ENCODE measurements at places on chromosomes 1 and 21. TPM values are rescaled to one million over a fixed set of nuclear protein-coding genes. Genes with fewer than 3 reads are reported as not detected.

GRCh38 chr1:198214924-198215323, 58.1 kb downstream of the NEK7 start:
- H3K27me3 ChIP-seq: no peaks in the 10 kb centered on the region
- peaks cover 8% of the 10 kb centered on the region for H3K36me3 ChIP-seq
- no peaks in the 10 kb centered on the region for H3K4me1 ChIP-seq
- no peak overlapping the region for H3K4me3 ChIP-seq
- no peak overlapping the region for H3K27ac ChIP-seq

DNA sequence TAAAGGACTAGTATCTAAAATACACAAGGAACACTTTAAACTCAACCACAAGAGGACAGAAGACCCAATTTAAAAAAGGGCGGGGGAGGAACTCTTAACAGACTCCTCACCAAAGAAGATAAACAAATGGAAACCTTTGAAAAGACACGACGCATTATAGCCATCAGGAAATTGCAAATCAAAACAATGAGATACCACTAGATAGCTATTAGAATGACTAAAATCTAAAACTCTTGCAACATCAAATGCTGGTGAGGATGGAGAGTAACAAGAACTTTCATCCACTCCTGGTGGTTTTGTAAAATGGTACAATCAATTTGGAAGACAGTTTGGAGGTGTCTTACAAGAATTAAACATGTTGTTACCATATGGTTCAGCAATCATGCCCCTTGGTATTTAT, 708.2 kb downstream of the BRINP3 start:
- no peaks in the 10 kb centered on the region for H3K27me3 ChIP-seq
- H3K36me3 ChIP-seq: no peaks in the 10 kb centered on the region
- no peak overlapping the region for H3K4me3 ChIP-seq
- no peaks in the 10 kb centered on the region for H3K4me1 ChIP-seq

GRCh38 chr1:198253668-198254067, 96.9 kb downstream of the NEK7 start:
- H3K4me1 ChIP-seq: peaks cover 3% of the 10 kb centered on the region
- H3K27me3 ChIP-seq: no peaks in the 10 kb centered on the region
- no peak overlapping the region for H3K4me3 ChIP-seq
- peak overlapping the region; percentile 45 for H3K27ac ChIP-seq

DNA sequence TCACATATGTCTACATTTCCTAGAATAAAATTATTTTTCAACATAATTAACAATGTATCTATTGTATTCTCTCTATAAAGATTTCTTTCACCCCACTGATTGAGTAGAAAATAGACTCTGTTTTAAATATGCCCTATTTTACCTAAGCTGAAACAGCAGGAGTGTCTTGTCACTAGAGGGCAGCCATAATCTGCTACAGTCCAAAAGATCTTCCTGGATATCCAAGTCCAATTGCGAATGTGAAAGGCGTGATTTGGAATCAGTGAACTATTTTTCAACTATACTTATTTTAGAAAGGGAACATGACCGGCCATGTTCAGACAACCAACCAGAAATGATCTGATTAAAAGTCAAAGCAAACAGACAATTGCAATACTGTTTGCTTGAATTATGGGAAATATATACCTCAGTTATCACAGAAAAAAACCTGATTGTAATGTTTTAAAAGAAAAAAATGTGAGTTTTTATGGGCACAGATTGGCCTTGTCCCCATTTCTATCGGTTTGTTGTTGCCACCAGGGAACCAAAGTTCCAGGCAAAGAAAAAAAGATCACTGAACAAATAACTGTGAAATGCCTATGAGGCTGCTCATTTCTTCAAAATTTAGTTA, 1211.0 kb upstream of the ADGRL4 start:
- H3K27me3 ChIP-seq: no peaks in the 10 kb centered on the region
- no peaks in the 10 kb centered on the region for H3K36me3 ChIP-seq
- no peak overlapping the region for H3K27ac ChIP-seq

DNA sequence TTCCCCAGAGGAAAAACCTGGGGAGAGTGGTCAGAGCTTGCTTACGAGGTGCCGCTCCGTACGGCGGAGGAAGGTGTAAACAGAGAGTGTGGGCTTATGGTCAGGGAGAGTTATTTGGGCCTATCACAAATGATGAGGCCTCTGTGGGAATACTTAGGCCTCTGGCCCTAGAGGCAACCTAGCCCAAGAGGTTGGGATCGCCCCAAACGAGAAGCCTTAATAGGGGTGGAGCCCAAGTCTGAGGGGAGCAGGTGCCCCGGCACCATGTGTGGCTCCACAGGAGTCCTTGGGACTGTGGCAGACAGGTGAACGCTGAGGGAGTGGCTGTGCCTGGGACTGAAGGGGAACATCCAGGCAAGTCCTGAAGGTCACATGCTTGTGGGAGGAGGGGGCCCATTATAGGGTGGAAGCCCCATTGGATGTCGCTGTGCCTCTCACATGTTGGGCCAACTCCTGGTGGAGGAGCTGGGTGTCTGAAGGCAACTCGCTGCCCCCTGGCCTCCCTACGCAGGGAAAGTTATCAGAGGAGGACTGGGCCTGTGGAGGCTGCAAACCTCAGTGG, 135.1 kb downstream of the ZSCAN20 start:
- H3K27ac ChIP-seq: no peak overlapping the region
- no peak overlapping the region for H3K4me3 ChIP-seq
- no peaks in the 10 kb centered on the region for H3K4me1 ChIP-seq
- no peaks in the 10 kb centered on the region for H3K36me3 ChIP-seq
- no peaks in the 10 kb centered on the region for H3K27me3 ChIP-seq

- H3K36me3 ChIP-seq: peaks cover 53% of the 10 kb centered on the region
- no peak overlapping the region for H3K27ac ChIP-seq
- no peaks in the 10 kb centered on the region for H3K4me1 ChIP-seq
Observed at GRCh38 chr1:24451746-24452145, 36.1 kb downstream of the NIPAL3 start.

DNA sequence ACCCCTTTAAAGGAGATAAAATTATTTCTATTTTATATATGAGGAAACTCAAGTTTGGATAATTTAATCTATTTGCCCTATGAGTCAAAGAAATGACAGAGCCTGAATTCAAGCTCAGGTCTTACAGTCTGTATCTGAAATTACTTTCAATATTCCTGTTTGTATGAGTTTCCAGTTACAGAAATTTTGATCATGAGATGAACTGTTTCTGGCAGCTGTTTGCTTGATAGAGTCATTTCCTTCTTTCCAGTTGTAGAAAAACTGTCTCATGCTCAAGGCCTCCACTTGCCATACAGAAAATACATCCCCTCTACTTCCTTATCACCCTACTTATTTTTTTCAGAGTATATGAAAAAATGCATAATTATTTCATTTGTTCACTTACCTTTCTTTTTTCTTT, 87.6 kb downstream of the PTPRC start:
- H3K4me3 ChIP-seq: no peak overlapping the region
- DNase-seq: no peak
- H3K27me3 ChIP-seq: no peaks in the 10 kb centered on the region
- no peak overlapping the region for H3K27ac ChIP-seq
- H3K4me1 ChIP-seq: peaks cover 5% of the 10 kb centered on the region

DNA sequence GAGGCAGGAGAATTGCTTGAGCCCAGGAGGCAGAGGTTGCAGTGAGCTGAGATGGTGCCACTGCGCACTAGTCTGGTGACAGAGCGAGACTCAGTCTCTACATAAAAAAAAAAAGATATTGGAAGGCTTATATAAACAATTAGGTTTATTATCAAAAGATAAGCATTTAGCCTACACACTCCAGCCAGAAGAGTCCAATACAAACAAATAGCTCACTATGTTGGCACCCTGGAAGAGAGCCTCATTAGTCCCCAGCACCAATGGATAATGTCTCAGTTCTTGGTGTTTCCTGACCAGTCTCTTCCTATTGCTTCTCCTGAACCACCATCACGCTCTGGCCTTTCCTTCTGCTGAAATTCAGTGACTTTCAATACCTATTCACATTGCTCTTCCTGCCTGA, 48.6 kb upstream of the ATP1A1 start:
- no peaks in the 10 kb centered on the region for H3K36me3 ChIP-seq
- DNase-seq: no peak
- peaks cover 20% of the 10 kb centered on the region for H3K4me1 ChIP-seq
- no peaks in the 10 kb centered on the region for H3K27me3 ChIP-seq
- H3K4me3 ChIP-seq: no peak overlapping the region

- peaks cover 4% of the 10 kb centered on the region for H3K4me1 ChIP-seq
- no peak overlapping the region for H3K4me3 ChIP-seq
- no peak overlapping the region for H3K27ac ChIP-seq
- DNase-seq: no peak
- H3K27me3 ChIP-seq: no peaks in the 10 kb centered on the region
- H3K36me3 ChIP-seq: no peaks in the 10 kb centered on the region
Observed at GRCh38 chr1:235069176-235069575, 59.5 kb downstream of the TOMM20 start.

EDN2 gene
- 0.64 TPM for total RNA-seq

DISP1 gene
- 6.0 TPM for total RNA-seq

KCNA3 gene
- total RNA-seq: 30.3 TPM

GJB3 gene
- not detected for total RNA-seq

BNIPL gene
- total RNA-seq: 0.39 TPM

CD101 gene
- total RNA-seq: 3.1 TPM

TSTD1 gene
- total RNA-seq: 34.3 TPM

GJA8 gene
- total RNA-seq: not detected

Measured in natural killer cell (primary cell).